ENCODE measurements at places on chromosomes 4 and X.
A peak's percentile ranks its signal among the peaks of the same experiment; 100 is the strongest.

- no peak for DNase-seq
These were observed 150.5 kb upstream of the DDIT4L start for GRCh38 chr4:100340512-100341485.

- no peak for DNase-seq
These were observed 6.0 kb downstream of the ALB start for GRCh38 chr4:73409978-73410548.

GRCh38 chrX:133495464-133496391 is 80.4 kb upstream of the GPC4 start:
- no peak for DNase-seq

GRCh38 chrX:125202591-125203248 is 117.0 kb upstream of the TEX13C start:
- peak; percentile 31 for DNase-seq

GRCh38 chr4:186095406-186095805 is 9.1 kb upstream of the FAM149A start:
- no peak for DNase-seq

DNA sequence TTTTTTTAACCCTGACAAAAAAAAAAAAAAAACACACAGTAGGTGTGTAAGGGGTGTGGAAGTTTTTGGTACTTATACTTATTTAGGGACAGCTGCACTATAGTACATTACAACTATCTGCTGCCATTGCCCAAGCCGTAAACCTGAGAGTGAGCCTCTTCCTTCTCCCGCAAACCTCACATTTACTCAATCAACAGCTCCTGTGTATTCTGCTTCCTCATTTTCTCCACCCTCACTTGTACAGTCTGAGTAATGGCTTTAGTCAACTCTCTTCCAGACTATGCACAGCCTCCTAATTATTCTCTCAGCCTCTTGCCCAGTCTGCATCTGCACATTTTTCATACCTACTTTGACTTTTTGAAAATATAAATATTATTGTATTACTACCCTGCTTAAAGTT is 362.0 kb downstream of the ADAM29 start:
- no peak for DNase-seq

DNA sequence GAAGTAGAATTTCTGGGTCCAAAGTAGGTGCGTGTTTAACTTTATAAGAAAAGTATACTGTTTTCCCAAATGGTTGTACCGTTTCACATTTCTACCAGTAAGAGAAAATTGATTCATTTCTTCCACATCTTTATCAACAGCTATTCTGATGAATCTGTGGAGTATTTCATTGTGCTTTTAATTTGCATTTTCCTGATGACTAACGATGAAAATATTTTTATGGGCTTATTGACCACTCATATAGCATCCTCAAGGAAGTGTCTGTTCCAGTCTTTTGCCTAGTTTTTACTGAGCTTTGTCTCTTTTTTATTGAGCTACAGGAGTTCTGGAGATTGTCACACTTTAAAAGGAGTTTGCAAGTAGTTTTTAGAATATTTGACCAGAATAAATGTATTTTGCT is 92.6 kb downstream of the ASB9 start:
- no peak for DNase-seq

- DNase-seq: no peak
These were observed 180.4 kb upstream of the FAT1 start for GRCh38 chr4:186904101-186904500.

DNA sequence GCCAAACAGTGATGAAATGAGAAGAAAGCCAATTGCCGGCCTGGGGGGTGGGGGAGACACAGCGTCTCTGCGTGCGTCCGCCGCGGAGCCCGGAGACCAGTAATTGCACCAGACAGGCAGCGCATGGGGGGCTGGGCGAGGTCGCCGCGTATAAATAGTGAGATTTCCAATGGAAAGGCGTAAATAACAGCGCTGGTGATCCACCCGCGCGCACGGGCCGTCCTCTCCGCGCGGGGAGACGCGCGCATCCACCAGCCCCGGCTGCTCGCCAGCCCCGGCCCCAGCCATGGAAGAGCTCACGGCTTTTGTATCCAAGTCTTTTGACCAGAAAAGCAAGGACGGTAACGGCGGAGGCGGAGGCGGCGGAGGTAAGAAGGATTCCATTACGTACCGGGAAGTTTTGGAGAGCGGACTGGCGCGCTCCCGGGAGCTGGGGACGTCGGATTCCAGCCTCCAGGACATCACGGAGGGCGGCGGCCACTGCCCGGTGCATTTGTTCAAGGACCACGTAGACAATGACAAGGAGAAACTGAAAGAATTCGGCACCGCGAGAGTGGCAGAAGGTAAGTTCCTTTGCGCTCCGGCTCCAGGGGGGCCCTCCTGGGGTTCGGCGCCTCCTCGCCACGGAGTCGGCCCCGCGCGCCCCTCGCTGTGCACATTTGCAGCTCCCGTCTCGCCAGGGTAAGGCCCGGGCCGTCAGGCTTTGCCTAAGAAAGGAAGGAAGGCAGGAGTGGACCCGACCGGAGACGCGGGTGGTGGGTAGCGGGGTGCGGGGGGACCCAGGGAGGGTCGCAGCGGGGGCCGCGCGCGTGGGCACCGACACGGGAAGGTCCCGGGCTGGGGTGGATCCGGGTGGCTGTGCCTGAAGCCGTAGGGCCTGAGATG is at the start of gene SHOX:
Gene SHOX, plus strand, starts transcription at position 180 of the 885 bp plus-strand sequence. Its CDS starts 107 bp downstream, at position 287.
- DNase-seq: no peak

DNA sequence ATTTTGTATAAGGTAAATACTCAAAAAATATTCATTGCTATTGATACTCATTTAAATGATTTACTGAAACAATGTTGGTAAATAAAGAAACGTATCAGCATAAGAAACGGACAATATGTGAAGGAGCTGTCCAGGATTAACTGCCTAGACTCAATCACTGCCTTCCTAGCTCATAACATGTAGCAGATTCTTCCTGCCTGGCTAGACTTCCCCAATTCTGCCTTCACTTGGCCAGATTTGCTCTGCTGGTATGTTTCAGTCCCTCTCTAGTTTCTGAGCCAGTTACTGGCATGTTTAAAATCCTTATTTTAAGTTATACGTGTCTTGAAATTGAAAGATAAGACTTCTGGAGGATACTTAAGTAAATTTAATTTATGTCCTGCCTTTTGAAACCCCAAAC is 740.3 kb downstream of the CENPC start:
- DNase-seq: no peak

- DNase-seq: no peak
These were observed 20.6 kb downstream of the GSX2 start for GRCh38 chr4:54120518-54120917.

DNA sequence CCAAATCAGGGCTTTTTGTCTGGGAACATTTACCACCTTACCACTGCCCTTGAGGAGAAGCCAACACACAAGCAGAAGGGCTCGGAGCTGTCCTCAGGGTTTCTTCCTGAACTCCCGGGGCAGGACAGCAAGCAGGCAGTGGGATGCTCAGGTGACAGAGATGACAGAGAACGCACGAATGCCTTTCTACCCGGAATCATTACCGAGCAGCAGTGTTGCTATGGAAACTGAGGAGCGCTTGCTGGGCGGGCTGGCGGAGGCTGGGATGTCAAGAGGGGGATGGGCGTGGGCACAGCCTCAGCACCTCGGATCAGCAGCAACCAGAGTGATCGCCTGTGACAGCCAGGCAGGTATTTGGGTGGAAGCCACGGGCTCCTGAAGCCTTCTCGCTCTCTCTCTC is 17.8 kb downstream of the SSR4 start:
- DNase-seq: no peak

- DNase-seq: no peak
These were observed 70.8 kb downstream of the ANXA10 start for GRCh38 chr4:168163106-168163505.

GRCh38 chrX:72268597-72269365 is 8.3 kb downstream of the RPS4X start:
- DNase-seq: no peak

- DNase-seq: no peak
These were observed 715.4 kb downstream of the GRXCR1 start for GRCh38 chr4:43607827-43608461.

DNA sequence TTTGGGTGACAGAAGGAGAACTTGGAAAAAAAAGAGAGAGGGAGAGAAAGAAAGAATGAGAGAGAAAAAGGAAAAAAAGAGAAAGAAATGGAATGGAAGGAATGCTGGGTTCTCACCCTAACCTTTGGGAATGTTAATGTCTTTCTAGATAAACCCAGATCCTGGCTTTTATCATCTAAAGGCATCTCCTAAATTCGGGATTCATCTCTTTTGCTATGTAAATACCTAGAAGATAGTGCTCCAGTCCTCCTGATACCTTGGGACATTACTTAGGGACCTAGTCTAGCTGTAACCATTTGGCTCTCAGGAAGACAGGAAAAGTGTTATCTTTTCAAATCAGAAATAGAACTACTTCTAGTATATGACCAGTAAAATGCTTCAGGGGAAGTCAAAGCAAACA is 15.8 kb upstream of the SPCS3 start:
- no peak for DNase-seq

DNA sequence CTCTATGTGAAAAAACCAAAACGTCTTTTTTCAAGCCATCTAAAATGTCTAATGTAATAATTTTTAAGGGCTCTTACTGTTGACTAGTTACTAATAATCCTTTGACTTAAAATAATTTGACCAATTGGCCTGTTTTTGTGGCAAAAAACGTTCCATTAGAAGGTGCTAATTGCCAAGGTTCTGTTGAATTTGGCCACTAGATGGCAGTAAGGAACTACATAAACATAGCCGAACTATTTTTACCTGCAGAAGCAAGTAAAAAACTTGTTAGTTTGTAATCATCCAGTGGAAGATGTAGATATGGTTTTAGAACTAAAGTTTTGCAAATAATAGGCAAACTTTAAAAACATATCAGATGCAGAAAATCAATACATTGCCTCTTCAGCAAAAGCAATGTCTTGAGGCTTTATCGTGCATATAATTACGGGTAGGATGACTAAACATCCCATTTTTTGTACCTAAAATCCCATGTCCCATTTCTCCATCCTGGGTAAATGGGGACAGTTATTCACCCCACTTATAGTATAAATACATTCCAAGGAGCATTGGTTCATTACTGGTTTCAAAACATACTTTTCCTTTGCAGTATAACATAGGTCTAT is 57.6 kb downstream of the PROM1 start:
- peak; percentile 36 for DNase-seq

- no peak for DNase-seq
These were observed 211.5 kb upstream of the MID1 start for GRCh38 chrX:10831716-10832502.

DNA sequence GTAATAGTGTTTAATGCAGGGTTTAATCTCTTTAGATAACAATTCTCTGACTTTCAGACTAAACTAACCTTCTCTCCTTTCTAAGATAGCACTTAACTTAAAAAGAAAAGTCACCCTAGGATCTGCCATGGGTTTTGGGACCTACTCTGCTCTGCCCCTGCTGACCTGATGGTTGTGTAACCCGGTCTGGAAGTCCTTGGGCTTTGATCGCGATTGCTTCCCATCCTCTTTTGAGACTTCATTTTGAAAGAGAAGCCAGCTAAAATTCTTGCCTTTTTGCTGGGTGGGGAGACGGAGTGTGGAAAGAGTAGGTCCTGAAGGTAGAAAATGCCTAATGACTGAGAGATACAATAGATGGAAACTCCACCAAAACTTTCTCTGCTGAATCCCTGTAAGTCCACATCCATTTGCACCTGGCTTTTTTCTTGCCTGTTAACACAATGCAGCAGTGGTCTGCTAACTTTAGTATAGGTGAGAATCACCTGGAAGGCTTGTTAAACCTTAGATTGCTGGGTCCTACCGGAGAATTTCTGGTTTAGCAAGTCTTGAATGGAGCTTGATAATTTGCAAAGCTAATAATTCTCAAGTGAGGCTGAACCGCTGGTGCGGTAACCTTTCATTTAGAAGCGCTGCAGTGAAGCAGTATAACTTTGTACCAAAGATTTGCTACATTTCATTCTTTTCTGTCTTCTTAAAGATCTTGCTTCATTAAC is 45.6 kb upstream of the CCSER1 start:
- DNase-seq: no peak

- no peak for DNase-seq
These were observed 16.8 kb upstream of the AMOT start for GRCh38 chrX:112857478-112857878.

DNA sequence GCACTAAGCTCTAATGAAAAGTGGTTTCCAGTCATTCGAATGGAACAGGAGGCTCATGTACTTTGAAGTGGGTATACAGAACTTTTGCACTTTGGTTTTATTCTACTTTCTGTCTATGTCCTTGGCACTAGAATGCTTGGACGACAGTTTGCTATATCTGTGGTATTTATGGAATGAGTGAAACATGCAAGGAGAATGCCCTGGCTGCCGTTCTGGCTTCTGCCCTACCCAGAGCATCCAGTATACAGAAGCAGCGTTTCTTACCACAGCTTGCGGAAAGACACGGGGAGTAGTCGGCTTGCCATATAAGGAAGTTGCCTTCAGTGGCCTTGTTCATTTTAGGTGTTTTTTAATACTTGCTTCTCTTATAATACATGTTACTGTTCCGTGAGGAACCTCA is 98.0 kb downstream of the TBL1X start:
- no peak for DNase-seq

DNA sequence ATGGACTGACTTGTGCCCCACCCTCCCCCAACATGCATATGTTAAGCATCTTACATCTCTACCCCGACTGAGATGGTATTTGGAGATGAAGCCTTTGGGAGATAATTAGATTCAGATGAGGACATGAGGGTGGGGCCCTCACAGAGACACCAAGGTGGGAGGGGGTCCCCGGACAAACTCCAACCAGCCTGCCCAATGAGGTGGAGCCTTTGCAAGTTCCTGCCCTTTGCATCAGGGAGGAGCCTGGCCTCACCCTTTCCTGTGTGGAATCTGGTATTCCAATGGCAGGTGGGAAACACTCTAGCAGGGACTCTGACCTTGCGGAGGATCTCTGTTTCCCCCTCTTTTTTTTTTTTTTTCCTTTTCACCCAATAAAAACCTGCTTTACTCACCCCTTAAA is 589.9 kb upstream of the BOD1L1 start:
- DNase-seq: no peak

DNA sequence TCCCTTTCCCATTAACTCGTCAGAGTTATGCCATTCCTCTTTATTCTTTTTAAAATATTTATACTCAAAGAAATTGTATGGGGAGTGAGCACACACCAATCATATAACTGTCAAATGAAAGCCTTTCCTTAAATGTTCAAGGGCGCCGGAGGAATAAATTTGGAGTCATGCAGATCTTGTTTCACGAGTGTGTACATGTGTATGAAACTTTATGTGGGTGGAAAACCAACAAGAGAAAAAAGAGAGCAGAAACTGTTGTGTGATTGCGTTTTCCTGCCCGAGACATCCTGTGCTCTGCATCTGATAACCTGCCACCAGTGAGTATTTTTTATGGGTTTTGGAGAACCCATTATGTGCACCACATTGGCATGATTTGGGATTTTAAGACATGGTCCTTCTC is 88.3 kb downstream of the FHDC1 start:
- no peak for DNase-seq

- no peak for DNase-seq
These were observed at the start of gene GSPT2 for GRCh38 chrX:51743179-51743957. TSS of gene GSPT2 (plus strand) at chrX:51743442. CDS start at chrX:51743627, 185 bp downstream.

GRCh38 chr4:112099701-112100297 is 45.5 kb upstream of the FAM241A start:
- DNase-seq: peak; percentile 31

GRCh38 chr4:124711471-124712371 is 811 bp downstream of the ANKRD50 start:
- peak; percentile 44 for DNase-seq

GRCh38 chrX:22366906-22367305 is 94.2 kb downstream of the CBLL2 start:
- DNase-seq: no peak

GRCh38 chr4:150952167-150952845 is 62.8 kb downstream of the LRBA start:
- DNase-seq: no peak

GRCh38 chr4:48329976-48330375 is 11.4 kb upstream of the SLAIN2 start:
- no peak for DNase-seq

GRCh38 chr4:174521800-174522182 is 497 bp downstream of the HPGD start:
- peak; percentile 19 for DNase-seq

All from NCI-H2029 treated with DMSO at 0.1 percent for 48 hours (cell line).